A549 (cell line): ENCODE measurements at places on chromosomes 1 and 21.

- no peak for DNase-seq
Observed at GRCh38 chr1:55700359-55701130, 485.4 kb upstream of the USP24 start.

GRCh38 chr1:54608566-54609230 lies 14.6 kb downstream of the FAM151A start:
- DNase-seq: no peak

DNA sequence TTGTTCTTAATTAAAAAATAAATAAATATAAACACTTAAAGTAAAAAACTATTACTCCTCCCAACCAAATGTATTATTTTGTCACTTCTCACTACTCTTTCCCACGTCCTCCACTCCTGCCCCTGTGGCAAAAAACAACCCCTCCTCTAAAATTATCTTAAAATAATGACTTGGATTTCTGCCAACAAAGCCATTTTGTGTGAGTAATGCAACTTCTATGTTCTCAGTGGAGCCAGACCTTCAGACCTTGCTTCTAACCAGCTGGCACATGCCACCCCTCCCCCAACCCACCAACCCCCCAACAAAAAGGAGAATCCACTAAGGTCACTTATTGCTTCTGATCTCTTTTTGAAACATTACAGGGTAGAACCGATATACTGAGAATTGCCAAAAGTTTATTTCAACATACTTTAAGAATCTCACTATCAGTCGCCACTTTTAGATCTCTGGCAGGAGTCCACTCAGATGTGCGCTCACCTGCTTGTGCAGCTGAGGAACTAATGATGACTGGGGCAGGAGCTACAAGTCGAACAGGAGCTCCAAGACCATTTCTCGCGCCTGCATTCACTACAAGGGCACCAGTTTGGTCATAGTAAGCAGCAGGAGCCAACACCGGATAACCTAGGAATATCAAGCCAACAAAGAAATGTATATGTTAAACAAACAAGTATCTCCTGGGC lies 58.3 kb upstream of the SDC3 start:
- no peak for DNase-seq

DNA sequence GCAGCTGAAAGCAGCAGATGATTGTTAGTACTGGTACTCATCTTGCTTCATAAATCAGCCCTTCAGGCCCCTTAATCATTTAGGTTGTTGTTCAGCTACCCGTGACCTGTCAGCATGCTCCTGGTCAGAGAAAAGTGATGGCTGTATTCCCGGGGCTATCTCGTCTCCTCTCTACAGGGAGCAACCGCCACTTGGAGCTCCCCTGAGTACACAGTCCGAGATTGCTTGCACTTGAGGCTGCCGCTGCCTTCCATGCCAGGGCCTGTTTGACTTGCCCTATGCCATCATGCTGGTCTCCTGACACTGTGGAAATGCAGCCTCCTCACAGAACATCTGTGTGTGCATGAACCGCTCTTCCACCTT lies 97.5 kb downstream of the SPATA46 start:
- DNase-seq: no peak
